Glomerular endothelial cell (primary cell): ENCODE measurements at places on chromosomes 12 and 14. TPM values are rescaled to one million over a fixed set of nuclear protein-coding genes. Genes with fewer than 3 reads are reported as not detected.
A peak's percentile ranks its signal among the peaks of the same experiment; 100 is the strongest.

- no peak for DNase-seq
These were observed 111.0 kb downstream of the BBS10 start for GRCh38 chr12:76237086-76237701.

GRCh38 chr12:94481734-94482133, 22.1 kb upstream of the CEP83 start:
- DNase-seq, result no peak

GRCh38 chr12:119176267-119177055, 2.3 kb upstream of the HSPB8 start:
- DNase-seq, result no peak

DNA sequence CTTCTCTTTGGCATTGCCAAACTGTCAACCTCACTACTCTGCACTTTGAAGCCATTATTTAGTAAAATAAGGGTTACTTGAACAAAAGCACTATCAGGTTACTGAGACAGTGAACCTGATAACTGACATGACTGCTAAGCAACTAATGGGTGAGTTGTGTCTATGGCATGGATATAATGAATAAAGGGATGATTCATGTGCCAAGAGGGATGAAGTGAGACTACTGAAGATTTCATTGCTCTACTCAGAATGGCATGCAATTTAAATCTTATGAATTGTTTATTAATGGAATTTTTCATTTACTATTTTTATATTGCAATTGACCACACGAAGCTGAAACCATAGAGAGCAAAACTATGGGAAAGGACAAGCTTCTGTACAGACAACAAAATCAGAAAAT, 74.4 kb downstream of the CEP128 start:
- DNase-seq, result no peak

GRCh38 chr12:116978791-116979508, 68.2 kb downstream of the FBXW8 start:
- DNase-seq, result no peak

- DNase-seq, result no peak
These were observed 4.6 kb upstream of the SLC22A17 start for GRCh38 chr14:23357261-23357660.

- DNase-seq, result no peak
These were observed 39.3 kb downstream of the CCDC177 start for GRCh38 chr14:69535230-69535848.

GRCh38 chr12:63792338-63792737, 12.6 kb downstream of the RXYLT1 start:
- no peak for DNase-seq

GRCh38 chr14:103191844-103192243, 68.6 kb downstream of the TNFAIP2 start:
- no peak for DNase-seq

DNA sequence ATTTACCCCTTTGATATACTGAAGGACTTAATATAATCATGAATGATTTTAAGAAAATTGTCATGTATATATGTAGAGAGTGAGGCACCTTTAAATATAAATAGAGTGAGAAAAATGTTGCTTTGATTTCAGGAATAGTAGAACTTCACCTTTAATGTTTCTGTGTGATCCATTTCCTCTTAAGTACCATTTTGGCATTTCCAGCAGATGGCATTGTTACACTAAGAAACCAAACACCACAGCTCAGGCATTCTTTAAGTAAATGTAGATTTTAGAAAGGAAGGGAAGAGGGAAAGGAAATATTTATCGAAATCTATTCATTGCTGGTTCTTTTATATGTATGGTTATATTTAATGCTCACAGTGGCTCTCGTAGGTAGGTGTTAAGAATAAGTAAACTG, 556.7 kb upstream of the FBXO33 start:
- peak; percentile 4 for DNase-seq

DNA sequence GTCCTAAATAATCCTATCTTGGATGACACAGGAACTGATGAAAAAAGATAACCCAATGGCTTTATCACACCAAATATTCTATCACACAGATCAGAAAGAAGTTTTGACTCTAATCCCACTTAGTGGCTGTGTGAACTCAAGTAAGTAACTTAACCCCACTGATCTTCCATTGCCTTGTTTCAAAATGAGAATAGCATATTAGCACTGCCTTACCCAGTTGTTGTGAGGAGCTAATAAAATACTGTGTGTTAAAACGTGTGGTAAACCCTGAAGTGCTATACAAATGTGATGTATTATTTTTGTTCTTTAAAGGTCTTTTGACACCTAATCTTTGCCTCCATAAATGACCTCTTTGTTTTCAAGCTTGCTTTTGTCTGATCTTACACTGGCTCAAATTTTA, 60.9 kb upstream of the ARID2 start:
- no peak for DNase-seq

DNA sequence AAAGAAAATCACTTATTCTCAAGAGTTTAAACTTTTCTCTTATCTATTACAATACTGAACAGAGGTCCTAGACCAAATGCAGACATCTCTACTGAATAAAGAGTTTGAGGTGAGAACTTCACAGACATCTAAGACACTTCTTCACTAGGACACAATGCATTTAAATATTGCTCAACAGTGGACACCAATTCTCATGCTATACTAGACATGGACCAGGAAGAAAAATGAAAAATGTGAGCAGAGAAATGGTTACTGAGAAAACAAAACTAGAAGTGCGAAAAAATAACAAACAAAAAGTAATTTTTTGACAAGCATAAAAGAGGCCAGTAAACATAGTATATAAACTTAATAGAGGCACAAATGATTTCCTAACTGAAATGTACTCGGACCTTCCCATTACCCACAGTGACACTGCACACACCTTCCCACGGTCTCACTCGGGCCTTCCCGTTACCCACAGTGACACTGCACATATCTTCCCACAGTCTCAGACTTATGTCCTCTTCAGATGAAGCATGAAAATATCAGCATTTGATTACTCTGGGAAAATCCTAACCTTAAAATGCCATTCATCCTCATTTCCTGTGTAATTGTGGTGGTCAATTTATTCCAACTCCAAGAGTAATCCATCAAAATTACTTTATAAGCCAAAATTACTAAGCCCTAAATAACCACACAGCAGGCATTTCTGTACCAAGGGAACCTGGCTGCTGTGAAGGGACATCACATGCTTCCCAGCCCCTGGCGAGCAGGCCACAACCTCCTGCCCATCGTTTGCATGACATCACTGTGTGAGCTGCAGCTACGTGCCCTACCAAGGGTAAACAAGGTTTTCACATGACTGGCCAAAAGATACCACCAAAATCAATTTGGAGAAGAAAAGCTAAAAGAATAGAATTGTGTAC, 6.4 kb downstream of the SLC15A4 start:
- DNase-seq, result no peak

GRCh38 chr12:67927324-67927723, 61.9 kb upstream of the IFNG-AS1 start:
- no peak for DNase-seq

Gene MSRB3
- total RNA-seq, result 23.0 and 35.3 TPM in 2 replicates

Gene OR4Q3
- total RNA-seq, result not detected in 2 replicates

Gene ANO2
- 13.0 and 32.4 TPM in 2 replicates for total RNA-seq

Gene ARHGEF25
- 1.4 and 2.0 TPM in 2 replicates for total RNA-seq

Gene ZC2HC1C
- 0.93 and 1.5 TPM in 2 replicates for total RNA-seq

Gene KRT4
- not detected in 2 replicates for total RNA-seq

Gene COX8C
- not detected in 2 replicates for total RNA-seq

Gene RNASE1
- total RNA-seq, result 215 and 387 TPM in 2 replicates

Gene CLEC4D
- not detected in 2 replicates for total RNA-seq
